ENCODE measurements at places on chromosomes 5 and 9. TPM values are rescaled to one million over a fixed set of nuclear protein-coding genes. Genes with fewer than 3 reads are reported as not detected.

- H3K36me3 ChIP-seq = no peaks in the 10 kb centered on the region
- no peaks in the 10 kb centered on the region for H3K27me3 ChIP-seq
- DNase-seq = no peak
- no peaks in the 10 kb centered on the region for H3K4me1 ChIP-seq
- no peak overlapping the region for H3K27ac ChIP-seq
- no peak overlapping the region for H3K4me3 ChIP-seq
These were observed 32.6 kb upstream of the SPTLC1 start for GRCh38 chr9:92147852-92148180.

- no peaks in the 10 kb centered on the region for H3K36me3 ChIP-seq
- H3K27me3 ChIP-seq = peaks cover 2% of the 10 kb centered on the region
- H3K4me3 ChIP-seq = no peak overlapping the region
- no peak for DNase-seq
- H3K27ac ChIP-seq = no peak overlapping the region
These were observed 314.4 kb upstream of the IRX4 start for GRCh38 chr5:2196989-2197619.

DNA sequence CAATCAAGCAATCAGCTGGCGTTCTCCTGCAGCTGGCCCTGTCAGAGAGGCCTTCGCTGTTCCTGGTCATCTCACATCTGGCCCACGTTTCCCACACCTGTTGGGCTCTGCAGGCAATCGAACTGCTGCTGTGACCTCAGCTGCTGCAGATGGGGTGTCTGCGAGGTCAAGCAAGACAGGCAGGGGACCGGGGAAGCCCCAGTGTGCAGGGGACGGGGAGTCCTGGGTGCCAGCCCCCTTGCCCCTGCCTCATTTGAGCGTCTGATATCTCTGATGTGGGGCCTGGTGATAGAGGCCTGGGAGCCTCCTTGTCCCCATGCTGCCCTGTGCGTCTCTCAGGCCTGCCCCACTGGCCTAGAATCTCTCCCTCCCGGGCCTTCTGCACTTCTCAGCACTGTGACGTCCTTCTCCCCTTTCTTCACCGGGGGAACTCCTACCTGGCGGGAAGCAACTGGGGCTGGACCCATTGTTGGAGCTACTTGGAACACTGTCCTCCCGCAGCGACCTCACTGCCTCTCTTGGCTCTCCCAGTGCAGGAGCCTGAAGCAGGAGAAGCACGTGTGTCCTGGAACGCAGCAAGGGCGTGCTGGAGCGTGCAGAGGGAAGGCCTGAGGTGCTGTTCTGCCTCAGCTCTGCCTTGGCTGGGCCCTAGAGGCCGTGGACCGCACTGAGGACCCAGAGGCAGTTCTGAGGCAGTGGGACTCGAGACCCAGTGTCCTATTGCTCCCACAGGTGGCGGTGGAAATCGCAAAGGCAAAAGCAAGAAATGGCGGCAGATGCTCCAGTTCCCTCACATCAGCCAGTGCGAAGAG is 3.9 kb downstream of the GRK6 start:
- no peaks in the 10 kb centered on the region for H3K27me3 ChIP-seq
- DNase-seq = peak; percentile 70
- peak overlapping the region; percentile 30 for H3K27ac ChIP-seq
- no peak overlapping the region for H3K4me3 ChIP-seq
- H3K36me3 ChIP-seq = peaks cover 13% of the 10 kb centered on the region
- H3K4me1 ChIP-seq = peaks cover 3% of the 10 kb centered on the region

DNA sequence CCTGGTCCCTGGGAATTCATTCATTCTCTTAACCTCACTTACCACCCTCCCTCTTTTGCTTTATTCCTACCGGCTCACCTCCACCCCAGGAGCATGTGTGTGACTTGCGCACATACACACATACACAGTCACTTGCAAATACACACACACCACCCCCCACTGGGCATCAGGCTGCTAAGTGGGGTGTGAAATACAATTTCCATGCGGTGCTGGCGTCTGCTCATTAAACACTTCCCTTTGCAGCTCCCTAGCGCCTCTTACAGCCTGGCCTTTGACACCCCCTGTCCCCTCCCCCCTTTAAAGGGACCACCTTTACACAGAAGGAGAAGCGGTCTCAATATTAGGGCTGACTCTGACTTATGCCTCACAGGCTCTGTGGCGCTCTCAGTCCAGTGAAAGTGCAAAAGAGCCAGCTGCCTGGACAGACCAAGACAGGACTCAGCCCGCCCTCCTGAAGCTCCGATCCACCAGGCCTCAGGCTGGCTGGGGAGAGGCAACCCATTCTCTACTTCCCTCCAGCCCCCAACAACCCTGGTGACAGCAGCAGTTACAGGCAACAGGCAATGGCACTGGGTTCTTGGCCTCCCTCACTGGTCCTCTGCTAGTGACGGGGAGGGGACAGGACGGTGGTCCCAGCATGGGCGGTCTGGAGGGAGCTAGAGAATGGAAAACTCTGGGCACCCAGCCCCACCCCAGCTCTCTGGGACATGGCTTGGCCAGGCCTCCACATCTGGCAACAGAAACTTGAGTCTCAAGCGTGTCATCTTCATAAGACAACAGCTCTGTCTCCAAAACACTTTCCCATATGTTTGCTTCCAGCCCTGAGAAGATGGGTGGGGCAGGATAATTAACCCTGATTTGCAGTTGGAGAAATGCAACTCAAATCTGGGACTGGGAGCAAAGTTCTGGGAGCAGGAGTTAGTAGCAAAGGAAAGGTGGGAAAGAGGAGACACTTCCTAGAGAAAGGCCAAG is 12.0 kb downstream of the ENHO start:
- H3K27me3 ChIP-seq = no peaks in the 10 kb centered on the region
- no peak overlapping the region for H3K4me3 ChIP-seq
- H3K4me1 ChIP-seq = peaks cover 15% of the 10 kb centered on the region
- no peak overlapping the region for H3K27ac ChIP-seq
- H3K36me3 ChIP-seq = no peaks in the 10 kb centered on the region

DNA sequence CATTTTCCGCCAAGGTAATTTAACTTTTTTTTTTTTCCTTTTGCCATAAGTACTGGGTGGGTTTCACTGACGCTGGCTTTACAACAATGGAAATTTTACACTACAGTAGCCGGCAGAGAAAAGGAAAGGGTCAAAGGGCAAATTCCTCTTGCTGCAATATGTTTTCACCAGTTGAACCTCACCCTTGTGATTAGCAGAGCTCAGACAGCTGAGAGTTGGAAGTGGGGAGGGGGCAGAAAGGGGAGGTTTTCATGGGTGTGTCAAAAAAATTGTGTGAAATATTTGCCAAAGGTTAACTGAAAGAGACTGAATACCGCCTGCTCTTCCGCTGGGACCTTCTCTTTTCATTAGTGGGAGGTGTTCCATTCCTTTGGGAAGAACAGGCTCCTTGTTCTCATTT is 296.9 kb downstream of the ADAMTS6 start:
- H3K4me3 ChIP-seq = no peak overlapping the region
- H3K36me3 ChIP-seq = no peaks in the 10 kb centered on the region
- H3K27ac ChIP-seq = no peak overlapping the region

DNA sequence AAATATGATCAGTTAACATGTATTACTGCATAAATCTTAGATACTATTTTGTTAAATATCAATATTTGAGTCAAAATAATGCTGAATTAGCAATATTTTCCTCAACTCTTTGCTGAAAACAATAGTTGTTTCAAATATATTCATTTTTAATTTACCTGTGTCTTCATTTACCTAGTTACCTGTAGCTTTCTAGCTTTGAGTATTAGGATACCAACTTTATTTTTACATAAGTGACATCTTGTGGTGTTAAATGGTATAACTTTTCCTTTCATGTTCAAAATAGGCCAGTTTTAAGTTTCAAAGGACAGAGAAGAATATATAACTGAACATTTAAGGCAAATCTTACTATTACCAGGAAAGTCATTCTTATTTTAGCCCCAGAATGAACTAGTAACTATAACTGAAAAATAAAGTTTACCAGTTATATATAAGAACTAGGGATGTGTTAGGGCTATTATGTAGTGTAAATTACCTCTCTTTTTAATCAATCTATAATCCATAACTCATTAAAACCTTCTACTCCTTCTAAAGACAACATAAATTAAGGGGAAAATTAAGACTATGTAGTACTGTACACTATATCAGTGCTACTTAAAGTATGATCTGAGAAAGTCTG is 25.3 kb downstream of the AP3B1 start:
- H3K36me3 ChIP-seq = no peaks in the 10 kb centered on the region
- no peak for DNase-seq
- H3K27me3 ChIP-seq = no peaks in the 10 kb centered on the region
- H3K4me1 ChIP-seq = no peaks in the 10 kb centered on the region
- H3K27ac ChIP-seq = no peak overlapping the region
- H3K4me3 ChIP-seq = no peak overlapping the region

The ATP6V1G1 gene
- total RNA-seq = 262 TPM

GRCh38 chr5:51632793-51633192 is 249.5 kb downstream of the ISL1 start:
- no peaks in the 10 kb centered on the region for H3K36me3 ChIP-seq
- H3K27ac ChIP-seq = no peak overlapping the region
- no peaks in the 10 kb centered on the region for H3K4me1 ChIP-seq
- peak; percentile 22 for DNase-seq
- no peaks in the 10 kb centered on the region for H3K27me3 ChIP-seq
- H3K4me3 ChIP-seq = no peak overlapping the region

GRCh38 chr9:135711391-135711790 is 9.4 kb downstream of the KCNT1 start:
- DNase-seq = no peak
- no peaks in the 10 kb centered on the region for H3K36me3 ChIP-seq
- H3K4me3 ChIP-seq = no peak overlapping the region
- no peaks in the 10 kb centered on the region for H3K4me1 ChIP-seq
- H3K27ac ChIP-seq = no peak overlapping the region

The DAP gene
- total RNA-seq = 86.2 TPM

The NDOR1 gene
- 31.9 TPM for total RNA-seq

DNA sequence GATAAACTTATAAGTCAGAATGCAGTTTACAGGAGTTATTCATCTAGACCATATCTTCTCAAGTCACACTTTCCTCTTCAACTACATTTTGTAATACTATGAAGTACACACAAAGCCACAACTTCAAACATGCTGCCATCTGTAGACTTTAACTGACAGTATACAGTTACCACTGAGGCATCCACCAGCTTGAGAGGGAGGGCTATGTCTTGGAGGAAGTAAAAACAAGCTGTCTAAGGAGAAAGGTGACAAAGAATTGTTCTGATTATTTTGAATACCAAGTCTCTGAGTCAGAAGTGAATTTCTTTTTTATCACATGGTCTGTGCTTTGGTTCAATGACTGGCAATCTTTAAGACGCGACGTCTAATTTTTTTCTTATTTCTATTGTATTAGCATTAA is 97.6 kb upstream of the CDH10 start:
- H3K4me1 ChIP-seq = no peaks in the 10 kb centered on the region
- H3K27ac ChIP-seq = no peak overlapping the region
- H3K36me3 ChIP-seq = no peaks in the 10 kb centered on the region
- no peaks in the 10 kb centered on the region for H3K27me3 ChIP-seq
- no peak for DNase-seq

The N4BP3 gene
- 4.7 TPM for total RNA-seq

GRCh38 chr5:40736103-40736875 is 19.5 kb downstream of the TTC33 start:
- H3K4me3 ChIP-seq = no peak overlapping the region
- H3K36me3 ChIP-seq = no peaks in the 10 kb centered on the region
- H3K27ac ChIP-seq = no peak overlapping the region
- no peaks in the 10 kb centered on the region for H3K4me1 ChIP-seq
- DNase-seq = no peak

GRCh38 chr5:122316656-122317055 is 4.6 kb downstream of the SNCAIP start:
- H3K4me3 ChIP-seq = no peak overlapping the region
- no peaks in the 10 kb centered on the region for H3K36me3 ChIP-seq
- no peaks in the 10 kb centered on the region for H3K27me3 ChIP-seq
- no peak for DNase-seq

DNA sequence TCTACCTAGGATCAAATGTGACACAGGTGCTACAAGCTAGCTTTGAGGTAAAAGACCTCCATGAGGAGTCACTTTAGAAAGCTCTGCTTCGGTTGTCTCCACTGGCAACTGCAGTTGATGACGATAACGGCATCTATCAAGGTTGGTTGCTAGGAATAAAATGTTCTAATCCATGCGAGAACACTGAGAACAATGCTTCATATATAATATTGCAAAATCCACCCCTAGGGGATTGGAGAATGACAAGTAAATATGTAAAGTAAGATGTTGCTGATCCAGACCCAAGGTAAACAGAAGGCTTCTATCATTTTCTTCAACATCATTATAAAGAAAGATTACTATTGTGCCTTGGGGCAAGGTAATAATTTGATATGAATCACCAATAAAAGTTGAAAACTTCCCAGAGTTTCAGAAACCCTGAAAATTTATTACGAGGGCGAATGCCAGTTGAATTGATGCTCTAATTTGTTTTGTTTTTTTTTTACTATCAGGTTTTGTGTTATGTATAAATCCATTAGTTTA is 1003.4 kb downstream of the CDH18 start:
- H3K27me3 ChIP-seq = no peaks in the 10 kb centered on the region
- DNase-seq = no peak
- no peak overlapping the region for H3K27ac ChIP-seq

The EQTN gene
- not detected for total RNA-seq

The FBXW2 gene
- 57.1 TPM for total RNA-seq

GRCh38 chr9:84061613-84062193 is 81.1 kb downstream of the RMI1 start:
- no peaks in the 10 kb centered on the region for H3K27me3 ChIP-seq
- no peak overlapping the region for H3K27ac ChIP-seq
- no peaks in the 10 kb centered on the region for H3K4me1 ChIP-seq
- no peak overlapping the region for H3K4me3 ChIP-seq

GRCh38 chr9:36119476-36119875 is 17.1 kb upstream of the GLIPR2 start:
- H3K36me3 ChIP-seq = no peaks in the 10 kb centered on the region
- no peak for DNase-seq
- H3K27me3 ChIP-seq = no peaks in the 10 kb centered on the region
- H3K4me3 ChIP-seq = no peak overlapping the region

All from prostate gland (tissue), 2 donors.